ENCODE measurements at places on chromosomes 1 and 21.

DNA sequence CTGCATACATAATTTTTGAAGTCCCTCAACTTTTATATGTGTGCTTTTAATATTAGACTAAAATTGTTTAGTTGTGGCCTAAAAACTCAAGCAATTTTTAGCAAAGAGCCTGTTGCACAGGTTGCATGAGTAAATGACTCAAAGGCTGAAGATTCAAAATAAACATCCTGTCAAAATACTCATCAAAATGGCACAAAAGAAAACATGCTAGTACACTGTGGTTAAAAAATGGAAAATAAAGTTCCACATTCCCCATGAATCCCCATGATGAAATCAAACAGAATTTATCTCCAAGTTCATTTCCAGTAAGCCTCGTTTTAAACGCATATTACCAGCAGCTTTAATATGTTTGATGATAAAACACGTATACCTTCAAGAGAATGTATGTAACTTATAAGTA, 230.1 kb upstream of the MAP1LC3C start:
- DNase-seq: no peak

DNA sequence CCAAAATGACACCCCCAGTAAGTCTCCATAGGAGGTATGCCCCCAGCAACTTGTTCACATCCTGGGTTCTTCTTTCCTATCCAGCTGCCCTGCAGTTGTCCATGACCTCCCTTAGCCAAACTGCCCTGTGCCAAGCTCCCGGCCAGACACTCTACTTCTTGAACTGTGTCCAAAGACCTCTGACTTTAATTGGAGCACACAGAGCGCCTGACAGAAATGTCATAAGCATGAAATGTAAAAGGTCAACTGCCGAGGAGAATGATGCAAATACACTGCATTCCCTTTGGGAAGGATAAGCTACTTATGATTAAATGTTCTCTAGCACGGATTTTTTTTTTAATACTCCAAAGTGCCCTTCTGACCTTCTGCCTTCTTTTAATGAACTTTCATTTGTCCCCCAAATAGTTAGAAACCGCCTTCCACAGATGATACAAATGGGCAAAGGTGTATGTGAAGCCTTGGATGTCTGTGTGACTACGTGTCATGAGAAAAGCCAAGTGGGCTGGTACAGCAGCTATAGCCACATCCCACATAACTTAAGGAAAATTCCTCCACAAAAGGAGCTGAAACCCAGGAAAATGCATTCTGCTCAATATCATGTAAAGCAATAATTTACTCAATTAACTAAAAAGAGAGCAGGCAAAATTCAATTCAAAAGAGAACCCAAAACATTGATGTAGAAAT, 26.8 kb downstream of the PALMD start:
- no peak for DNase-seq

- no peak for DNase-seq
Observed at GRCh38 chr1:81032973-81033425, 767.7 kb upstream of the ADGRL2 start.

DNA sequence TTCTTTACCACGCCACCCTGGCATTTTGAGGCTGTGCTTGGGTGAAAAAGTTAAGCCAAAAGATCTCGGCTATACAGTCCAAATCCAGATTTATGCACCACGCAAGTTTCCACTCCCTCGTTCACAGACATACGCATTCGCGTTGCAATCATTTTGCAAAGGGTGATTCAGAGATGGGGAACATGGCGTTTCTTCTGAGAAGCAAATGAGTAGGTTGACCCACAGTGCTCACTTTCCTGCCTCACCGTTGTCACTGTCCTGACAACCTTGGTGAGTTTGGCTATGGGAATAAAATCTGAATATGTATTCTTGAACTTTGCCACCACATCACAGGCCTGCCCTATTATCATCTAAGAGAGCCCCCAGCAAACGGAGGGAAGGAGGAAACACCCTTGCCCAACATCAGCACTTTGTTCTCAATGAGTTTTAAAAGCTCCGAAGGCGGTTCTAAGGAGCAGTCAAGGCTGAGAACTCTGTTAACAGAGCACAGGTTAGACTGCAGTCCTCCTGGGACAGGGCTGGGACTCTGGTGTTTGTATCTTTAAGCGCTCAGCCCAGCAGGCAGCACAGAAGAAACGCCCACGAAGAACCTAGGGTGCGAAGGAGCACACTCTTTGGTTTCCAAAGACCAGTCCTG, 86.4 kb downstream of the RUNX1 start:
- no peak for DNase-seq

DNA sequence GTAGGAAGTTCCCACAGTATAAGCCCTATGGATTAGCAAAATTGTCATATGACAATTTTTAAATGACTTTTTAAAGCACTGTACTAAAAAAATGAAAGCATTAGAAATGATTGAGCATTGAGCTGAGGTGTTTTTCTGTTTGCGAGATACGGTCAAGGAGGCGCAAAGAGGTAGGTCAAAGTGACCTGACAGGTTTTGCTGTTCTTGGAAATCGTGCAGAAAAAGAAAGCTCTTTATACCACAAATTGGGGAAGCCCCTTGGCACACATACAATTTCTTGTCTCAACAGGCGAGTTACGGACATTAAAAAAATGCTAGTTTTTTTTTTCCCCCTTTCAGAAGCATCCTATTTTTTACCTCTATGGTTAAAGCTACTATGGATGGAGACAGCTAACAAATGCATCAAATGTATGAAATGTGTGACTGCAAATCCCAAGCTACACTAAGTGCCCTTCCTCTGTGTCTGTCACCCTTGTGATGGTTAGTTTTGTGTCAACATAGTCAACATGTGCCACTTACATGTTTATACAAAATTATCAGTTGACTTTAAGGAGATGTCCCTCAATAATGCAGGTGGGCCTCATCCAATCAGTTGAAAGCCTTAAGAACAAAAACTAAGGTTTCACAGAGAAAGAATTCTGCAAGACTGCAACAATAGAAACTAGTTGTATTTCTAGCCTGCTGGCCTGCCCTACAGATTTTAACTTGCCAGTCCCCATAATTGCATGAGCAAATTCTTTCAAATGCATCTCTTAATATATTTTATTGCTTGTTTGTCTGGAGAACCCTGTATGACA, 29.3 kb downstream of the CRYZ start:
- no peak for DNase-seq

GRCh38 chr1:32031578-32032274, 18.1 kb downstream of the KHDRBS1 start:
- peak; percentile 73 for DNase-seq

- peak; percentile 65 for DNase-seq
Observed at GRCh38 chr1:8317647-8318381, at the start of gene SLC45A1. Gene SLC45A1 (plus strand): TSS chr1:8318114. CDS start chr1:8324330, 6,216 bp downstream.

DNA sequence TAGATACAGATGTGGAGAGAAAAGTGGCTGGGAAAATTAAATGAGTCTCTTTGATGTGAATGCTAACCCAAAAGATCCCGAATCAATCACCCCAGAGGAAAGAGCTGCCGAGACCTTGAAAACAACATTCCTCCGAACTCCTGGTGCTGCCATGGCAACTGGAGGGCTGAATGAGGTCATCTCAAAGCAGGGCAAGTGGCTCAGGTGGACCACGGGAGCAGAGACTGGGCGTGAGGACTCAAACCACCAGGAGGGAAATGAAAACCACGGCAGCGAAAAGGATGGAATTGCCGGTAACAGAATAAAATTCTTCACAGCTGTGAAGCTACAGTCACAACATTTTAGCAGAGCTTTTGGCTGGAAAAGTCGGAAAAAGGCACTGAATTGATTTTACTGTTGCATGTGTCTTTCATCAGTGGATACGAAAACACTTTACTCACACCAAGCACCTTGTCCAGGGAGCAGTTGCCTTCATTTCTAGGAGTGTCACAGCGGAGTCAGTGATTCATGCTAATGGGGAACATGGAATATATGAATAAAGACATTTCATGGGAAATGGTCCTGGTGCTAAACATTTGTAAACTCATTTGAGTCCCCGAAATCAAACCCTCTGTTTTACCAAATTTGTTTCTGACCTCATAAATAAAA, 23.2 kb upstream of the BECN2 start:
- peak; percentile 50 for DNase-seq

DNA sequence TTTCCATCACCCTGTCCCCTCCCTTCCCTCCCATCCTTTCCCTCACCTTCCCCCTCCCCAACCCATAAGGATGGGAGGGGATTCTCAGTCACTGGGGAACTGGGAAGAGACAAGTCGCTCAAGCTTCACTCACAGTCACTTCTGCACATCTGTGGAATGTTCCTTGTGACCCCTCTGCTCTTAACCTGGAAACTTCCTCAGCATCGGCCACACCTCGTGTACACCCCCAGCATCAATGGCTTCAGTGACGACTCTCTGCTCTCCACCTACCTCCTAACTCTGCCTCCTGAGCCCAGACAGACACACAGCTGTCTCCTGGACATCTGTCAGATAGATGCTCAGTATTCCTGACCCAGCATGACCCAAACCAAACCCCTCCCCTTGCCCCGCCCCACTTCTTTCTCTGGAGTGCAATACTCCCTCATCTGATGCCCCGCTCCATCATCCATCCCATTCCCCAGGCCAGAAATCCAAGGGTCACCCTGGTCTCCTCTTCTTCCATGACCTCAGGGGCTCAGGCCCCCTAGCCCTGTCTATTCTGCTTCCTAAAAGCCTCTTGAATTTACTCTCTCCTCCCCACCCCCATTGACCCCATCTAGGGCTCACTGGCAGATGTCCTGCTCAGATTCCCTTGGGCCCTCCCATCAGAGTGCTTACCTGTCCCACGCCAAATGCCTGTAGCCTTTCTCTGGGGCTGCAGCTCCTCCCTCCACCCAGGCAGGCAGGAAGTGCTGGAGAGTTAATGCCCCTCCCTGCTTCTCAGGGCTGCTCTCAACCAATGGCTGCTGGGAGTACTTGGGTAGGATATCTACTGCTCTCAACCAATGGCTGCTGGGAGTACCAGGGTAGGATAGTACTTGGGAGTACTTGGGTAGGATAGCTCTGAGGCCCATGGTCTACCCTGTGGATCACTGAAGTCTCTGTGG, 83.1 kb upstream of the CSF3R start:
- no peak for DNase-seq

- no peak for DNase-seq
Observed at GRCh38 chr1:180270530-180271271, 40.6 kb downstream of the LHX4 start.

- no peak for DNase-seq
Observed at GRCh38 chr1:40930174-40930964, 49.1 kb upstream of the CTPS1 start.

GRCh38 chr1:169682071-169682470, 29.3 kb downstream of the SELL start:
- no peak for DNase-seq

DNA sequence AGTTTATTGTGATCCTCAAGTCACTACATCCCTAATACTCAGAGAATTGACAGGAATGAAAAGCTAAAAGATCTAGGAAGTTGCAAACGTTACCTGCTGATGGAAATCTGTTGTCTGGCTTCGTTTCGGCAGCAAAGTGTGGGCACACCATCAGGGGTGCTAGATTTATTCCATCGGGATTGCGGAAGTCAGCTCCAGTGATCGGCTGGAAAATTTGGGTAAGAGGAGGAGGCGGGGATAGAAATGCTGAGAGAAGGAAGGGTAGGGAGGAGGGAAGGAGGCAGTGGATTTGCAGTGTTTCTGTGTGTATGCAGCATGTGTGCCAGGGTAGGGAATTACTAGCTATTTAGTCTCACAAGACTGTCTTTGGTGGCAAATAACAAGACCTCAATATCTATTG, at the start of gene CTSK:
Gene CTSK (minus strand): TSS at position 140 of the 400 bp plus-strand sequence. CDS start 1,455 bp downstream, outside the sequence.
- peak; percentile 42 for DNase-seq

- no peak for DNase-seq
Observed at GRCh38 chr1:35533586-35533985, 23.6 kb downstream of the KIAA0319L start.

- peak; percentile 42 for DNase-seq
Observed at GRCh38 chr1:171743081-171743870, 1.4 kb upstream of the VAMP4 start.

- no peak for DNase-seq
Observed at GRCh38 chr1:33428661-33429060, 2.2 kb downstream of the PHC2 start.

- no peak for DNase-seq
Observed at GRCh38 chr1:7421471-7422075, 349.5 kb upstream of the VAMP3 start.

DNA sequence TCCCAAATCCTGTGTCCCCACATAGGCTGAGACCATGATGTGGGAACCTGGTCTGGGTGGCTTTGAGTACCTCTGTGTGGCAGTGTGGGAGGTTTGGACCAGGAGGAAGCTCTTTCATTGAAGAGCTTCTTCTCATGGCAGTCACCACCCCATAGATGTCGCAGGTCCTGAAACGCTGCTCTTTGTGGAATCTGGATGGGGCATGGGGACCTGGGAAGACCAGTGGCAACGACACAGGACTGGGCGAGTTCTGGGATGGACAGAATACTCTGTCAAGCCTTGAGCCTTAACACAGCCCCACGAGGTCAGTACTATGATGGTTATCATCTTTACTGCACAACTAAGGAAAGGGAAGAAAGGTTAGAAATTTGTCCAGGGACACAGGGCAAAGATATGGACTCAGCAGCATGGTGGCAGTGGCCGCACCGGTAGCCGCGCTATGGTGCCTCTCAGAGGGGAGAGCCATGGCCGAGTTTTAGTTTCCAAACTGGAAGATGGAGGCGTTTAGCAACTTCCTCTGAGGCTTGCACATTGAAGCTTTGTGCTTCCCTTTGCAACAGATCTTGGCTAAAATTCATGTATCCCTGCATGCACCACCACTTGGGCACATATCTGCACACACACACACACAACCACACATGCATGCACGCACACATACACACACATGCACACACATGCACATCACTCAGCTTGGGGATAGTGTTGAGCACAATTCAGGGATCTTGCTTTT, 117.7 kb upstream of the C1orf174 start:
- no peak for DNase-seq

- DNase-seq: peak; percentile 100
Observed at GRCh38 chr1:154982897-154983648, at the start of gene FLAD1. Gene FLAD1 (plus strand): TSS chr1:154983344. CDS start chr1:154983695, 351 bp downstream.

DNA sequence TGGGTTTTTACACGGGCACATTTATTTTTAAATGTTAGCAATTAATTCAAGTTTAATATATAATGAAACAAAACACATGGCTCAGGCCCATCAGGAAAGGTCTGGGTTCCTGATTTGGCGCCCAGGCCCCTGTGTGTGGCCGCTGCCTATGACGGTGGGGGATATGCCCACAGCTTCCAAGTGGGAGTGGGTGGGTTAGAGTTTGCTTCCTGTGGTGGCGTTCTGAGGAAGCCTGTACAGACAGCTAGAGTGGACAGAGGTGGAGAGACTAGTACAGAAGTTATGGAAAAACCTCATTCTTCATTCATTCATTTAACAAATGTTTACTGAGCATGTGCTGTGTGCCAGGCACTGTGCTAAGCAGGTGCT, 22.4 kb upstream of the EPS8L3 start:
- no peak for DNase-seq

DNA sequence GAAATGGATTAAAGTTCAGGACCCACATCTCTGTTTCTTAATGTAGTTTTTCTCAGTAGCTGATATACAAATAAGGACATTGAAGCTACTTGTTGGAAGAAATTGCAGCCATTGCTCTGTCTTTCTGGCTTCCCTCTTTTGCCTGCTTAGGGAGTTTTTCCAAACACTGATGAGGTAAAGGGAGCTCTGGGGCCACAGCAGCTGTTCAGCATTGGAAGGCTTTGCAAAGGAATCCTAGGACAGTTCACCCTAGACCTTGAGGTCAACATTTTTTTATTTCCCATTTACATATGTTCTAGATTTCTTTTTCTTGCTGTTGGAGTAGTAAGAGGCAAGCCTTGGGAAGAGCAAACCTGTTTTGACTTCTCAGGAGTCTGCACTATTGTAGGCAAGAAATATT, 126.9 kb upstream of the PLPPR5 start:
- no peak for DNase-seq

GRCh38 chr21:32477424-32477745, 64.9 kb downstream of the EVA1C start:
- no peak for DNase-seq
